NCI-H748 treated with DMSO at 0.1 percent for 48 hours (cell line): ENCODE measurements at places on chromosomes 16 and 17.

DNA sequence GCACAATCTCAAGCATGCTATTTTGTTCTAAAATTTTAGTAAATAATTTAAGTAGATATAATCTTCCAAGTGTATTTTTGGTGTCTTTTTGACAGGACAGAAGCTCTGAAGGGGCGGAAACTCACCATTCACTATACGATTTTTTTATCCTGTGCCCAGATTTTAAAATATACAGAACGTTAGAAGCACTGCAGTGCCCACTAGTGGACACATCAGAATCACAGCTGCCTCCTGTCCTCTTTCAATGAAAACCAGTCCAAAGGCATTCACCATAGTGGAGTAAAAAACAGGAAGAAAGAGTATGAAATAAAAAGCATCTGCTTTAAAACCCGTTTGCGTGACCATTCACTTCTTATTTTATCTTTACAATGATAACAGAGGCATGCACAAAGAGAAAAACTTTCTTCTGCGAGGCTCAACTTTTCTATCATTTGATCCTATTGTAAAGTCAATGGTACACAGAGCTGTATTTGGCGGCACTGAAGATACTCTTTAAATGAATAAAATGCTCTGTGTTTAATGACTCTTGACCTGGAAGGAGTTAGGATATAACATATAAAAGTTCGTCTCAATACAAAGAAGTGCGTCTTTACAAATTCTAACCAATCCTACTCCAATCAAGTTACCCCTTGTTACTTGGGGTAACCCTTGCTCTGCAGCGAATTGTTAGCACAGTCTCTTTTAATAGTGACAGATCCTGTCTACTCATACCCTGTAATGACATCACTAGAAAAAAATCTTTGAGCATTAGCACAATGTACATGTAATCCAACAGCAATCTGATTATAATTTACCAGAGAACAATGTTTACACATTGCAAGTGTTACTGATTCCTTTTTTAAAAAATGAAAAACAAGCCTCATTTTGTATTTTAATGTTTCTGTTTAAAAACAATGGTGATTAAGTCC is 339.8 kb upstream of the PSMD7 start:
- DNase-seq: peak; percentile 44

- DNase-seq: no peak
Observed at GRCh38 chr17:38464251-38464722, 36.0 kb downstream of the ARHGAP23 start.

DNA sequence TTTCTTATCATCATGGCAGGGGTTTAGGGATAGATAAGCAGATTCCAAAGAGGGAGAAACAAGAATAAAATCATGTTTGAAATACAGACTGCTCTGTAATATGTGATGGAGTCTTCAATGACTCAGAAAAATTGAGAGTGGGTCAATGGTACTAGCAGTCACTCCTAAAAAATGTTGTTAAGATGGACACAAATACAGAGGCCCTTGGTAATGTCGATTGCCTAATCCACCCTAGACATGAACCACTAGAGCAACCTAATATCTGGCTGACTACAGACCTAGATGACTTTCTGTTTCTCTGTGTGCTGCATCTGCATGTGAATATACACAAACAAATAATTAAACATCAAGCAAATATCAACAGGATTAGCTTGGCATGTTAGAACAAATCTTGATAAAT is 135.8 kb downstream of the CDH8 start:
- DNase-seq: no peak

DNA sequence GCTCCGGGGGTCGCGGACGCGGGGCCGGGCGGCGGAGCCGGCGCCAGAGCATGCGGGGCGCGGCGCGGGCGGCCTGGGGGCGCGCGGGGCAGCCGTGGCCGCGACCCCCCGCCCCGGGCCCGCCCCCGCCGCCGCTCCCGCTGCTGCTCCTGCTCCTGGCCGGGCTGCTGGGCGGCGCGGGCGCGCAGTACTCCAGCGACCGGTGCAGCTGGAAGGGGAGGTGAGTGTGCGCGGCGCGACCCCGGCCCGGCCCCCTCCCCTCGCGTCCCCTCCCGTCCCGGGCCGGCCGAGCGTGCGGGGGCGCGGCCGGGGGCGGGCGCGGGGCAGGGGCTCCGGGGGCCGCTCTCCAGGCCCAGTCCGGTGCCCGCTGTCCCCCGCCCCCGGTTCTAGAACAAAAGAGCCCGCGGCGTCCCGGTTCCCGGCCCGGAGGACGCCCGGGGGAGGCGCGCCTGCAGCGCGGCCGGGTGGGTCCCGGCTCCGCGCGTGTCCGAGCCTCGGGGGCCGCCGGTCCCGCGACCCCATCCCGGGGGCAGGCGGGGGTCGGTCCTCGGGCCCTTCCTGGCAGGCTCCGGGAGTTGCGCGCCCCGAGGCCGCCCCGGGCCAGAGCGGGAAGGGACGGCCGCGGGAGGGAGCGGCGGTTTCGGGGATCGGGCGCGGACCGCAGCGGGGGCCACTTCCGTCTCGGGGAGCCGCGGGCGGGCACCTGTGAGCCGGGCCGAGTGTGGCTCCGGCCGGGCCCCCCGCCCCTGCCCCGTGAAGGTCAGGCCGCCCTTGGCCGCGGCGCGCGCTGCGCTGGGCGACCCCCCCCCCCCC is 563 bp downstream of the METRNL start:
- no peak for DNase-seq

DNA sequence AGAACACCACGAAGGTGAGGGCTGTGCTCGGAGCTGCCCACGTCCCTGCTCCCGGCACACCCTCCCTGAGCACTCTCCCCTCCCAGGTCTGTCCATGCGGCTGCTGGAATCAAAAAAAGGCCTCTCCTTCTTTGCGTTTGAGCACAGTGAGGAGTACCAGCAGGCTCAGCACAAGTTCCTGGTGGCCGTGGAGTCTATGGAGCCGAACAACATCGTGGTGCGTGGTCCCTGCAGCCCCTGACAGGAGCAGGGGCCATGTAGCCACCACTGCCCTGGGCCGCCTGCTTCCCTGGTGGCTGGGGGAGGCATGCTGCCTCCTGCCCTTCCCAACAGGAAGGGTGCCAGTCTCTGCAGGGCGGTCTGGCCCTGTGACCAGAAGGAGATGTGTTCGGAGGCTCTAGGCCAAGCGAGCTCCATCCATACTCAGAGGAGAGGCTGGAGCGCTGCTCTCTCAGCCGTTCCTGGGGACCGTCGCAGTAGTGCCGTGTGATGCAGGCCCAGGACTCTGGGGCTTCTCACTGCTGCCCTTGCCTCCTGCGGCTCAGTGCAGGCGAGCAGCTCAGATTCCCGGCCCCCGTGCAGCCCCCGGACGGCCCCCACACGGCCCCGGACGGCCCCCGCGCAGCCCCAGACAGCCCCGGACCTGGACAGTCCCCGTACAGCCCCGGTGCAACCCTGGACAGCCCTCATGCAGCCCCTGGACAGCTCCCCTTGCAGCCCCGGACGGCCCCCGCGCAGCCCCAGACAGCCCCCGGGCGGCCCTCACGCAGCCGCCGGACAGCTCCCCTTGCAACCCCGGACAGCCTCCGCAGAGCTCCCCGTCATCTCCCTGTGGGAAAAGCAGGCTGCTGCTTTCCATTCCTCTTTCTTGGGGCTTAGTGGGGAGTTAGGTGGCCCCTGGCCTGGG is 20.5 kb downstream of the TCF25 start:
- DNase-seq: no peak

DNA sequence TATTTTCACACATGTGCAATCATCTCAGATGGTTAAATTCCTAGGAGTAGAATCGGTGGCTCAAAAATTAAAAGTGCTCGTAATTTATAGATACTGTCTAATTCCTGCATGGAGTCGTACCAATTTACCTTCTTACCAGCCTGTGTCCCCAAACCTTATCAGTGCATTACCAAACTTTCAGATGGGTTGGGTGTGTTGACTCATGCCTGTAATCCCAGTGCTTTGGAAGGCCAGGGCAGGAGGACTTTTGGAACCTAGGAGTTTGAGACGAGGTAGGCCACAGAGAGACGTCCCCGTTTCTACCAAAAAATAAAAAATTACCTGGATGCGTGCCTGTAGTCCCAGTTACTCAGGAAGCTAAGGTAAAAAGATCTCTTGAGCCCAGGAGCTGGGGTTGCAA is 34.5 kb upstream of the GPRC5B start:
- no peak for DNase-seq

- peak; percentile 22 for DNase-seq
Observed at GRCh38 chr17:6286233-6286632, 148.7 kb downstream of the AIPL1 start.

DNA sequence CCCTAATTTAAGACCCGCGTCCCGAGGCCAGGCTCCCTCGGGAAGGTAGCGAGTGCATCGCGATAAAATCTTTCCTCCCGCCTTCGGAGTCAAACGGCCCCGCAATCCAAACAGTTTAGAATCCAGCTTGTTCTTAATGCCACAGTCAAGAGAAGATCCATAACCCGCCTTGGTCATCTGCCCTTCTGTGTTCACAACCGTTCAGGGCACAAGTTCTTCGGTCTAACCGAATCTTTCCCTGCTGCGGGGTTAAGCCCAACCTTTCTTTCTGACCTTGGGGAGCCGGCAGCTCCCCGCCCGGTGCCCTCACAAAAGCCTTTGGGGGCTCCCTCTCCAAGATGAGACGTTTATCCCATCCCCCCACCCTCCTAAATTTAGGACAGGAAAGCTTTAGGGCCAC is 30.3 kb downstream of the CPSF4L start:
- no peak for DNase-seq

- DNase-seq: no peak
Observed at GRCh38 chr17:38908676-38909181, 16.7 kb upstream of the LASP1NB start.

DNA sequence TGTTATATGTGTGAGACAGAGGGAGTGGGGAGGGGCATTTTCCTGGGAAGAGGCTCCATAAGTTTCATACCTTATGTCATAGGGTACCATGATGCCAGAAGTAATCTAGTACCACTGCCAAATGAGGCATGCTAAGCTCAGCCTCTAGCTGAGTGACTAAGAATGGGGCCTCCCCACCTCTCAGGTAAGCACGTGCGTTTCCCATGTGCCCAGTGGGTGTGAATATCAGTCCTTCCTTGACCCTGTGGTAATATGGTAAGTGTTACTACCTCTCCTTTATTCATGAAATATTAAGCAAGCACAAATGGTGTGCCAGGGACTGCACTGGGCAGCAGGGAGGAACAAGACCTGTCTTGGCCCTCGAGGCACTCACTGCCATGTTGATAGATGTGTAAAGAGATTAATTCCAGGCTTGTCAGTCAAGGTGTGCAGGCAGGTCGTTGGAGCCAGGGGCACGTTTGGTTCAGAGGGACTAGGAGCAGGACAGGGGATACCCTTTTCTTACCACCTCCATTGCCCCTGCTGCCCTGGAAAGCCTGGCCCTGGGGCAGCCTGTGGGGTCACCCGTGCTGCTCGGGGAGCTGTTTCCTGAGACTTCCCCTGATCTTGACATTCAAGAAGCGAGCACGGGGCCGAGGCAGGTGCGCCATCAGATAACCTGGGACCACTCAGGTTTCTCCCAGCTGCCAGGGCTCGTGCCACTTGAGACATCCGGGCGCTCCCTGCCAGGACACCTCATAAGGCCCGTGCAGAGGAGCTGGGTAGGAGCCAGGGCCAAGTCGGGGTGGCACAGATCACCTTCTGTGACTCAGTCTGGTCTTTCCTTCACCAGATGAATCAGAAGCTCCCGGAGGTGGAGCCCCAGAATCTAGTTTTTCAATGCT is 8.8 kb downstream of the RSAD1 start:
- DNase-seq: no peak

DNA sequence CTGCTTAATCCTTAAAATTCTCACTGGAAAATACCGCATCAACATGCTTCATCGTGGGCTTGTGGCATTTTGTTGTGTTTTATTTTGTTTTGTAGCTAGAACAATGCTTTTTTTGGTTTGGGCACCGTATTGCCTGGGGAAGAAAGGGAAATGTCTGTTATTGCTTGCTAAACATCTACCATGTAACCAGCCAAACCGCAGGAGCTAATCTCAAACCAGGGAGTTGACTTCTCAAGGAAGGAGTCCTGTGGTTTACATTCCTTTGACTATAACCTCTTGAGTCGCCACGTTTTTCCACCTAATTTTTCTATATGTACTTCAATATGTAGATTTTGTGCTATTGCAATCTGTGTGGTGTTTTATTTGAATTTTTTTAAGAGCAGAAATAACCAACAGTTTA is 593.5 kb upstream of the SOX9 start:
- no peak for DNase-seq

- DNase-seq: no peak
Observed at GRCh38 chr17:61754124-61754523, 109.2 kb downstream of the BRIP1 start.

- DNase-seq: no peak
Observed at GRCh38 chr17:33967608-33968349, 287.3 kb upstream of the CCL2 start.
